ENCODE measurements at places on chromosomes 16 and 17.

GRCh38 chr16:80317599-80318037 lies 223.2 kb upstream of the DYNLRB2 start:
- no peak for DNase-seq

DNA sequence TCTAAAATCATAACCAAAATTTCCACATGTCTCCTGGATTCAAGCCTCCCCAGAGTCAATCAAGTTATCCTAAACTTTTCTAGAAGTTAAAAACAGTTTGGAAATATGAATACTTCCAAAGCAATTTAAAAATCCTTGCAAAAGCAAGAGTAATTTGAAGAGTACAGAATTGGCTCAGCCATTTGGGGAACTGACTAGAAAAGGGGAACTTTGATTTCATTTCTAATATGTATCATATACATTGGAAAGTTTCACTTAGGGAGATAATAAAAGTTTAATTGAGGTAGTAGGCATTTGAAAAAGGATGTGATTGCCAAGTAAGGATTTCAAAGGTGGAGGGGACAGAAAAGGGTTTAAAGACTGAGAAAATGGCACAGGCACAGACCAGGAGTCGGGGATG lies 9.0 kb upstream of the SLFN12L start:
- DNase-seq = no peak

GRCh38 chr17:4582691-4583090 lies 1.6 kb upstream of the SMTNL2 start:
- no peak for DNase-seq

GRCh38 chr16:886084-886543 lies 84.7 kb downstream of the LMF1 start:
- no peak for DNase-seq

- DNase-seq = no peak
These were observed 52.4 kb downstream of the ANKRD11 start for GRCh38 chr16:89437991-89438390.

DNA sequence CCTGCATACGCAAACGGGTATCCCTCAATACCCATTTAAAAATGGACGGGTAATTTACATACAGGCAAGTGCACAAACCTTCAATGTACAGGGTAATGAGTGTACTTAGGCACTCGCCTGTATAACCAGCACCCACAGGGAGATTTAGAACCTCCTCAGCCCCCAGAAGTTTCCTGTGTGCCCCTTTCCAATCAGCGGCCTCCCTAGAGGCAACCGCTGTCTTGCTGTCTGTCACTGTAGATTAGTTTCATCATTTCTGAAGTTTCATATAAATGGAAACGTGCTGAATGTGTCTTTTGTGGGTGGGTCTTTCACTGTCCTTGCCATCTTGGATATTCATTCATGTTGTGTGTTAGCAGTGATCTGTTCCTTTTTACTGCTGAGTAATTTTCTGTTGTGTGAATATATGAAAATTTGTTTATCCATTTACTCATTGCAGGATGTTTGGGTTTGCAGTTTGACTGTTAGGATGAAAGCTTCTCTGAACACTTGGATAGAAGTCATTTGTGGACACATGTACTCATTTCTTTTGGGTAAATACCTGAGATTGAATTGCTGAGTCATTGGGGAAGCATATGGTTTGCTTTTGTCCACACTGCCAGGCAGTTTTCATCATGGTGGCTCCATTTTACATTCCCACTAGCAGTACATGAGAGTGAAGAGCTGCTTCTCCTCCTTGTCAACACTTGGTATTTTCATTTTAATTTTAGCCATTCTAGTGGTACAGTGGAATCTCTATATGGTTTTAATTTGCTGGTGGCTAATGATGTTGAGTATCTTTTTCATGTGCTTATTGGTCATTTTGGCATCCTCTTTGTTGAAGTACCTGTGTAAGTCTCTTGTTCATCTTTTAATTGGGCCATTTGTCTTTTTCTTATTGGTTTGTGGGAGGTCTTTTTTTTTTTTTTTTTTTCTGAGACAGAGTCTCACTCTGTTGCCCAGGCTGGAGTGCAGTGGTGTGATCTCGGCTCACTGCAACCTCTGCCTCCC lies 2.1 kb upstream of the ADCY7 start:
- no peak for DNase-seq

GRCh38 chr17:79993390-79994227 lies 42.1 kb downstream of the TBC1D16 start:
- DNase-seq = peak; percentile 98

Data from choroid plexus epithelial cell (primary cell).